ENCODE measurements at places on chromosomes 11 and 22. TPM values are rescaled to one million over a fixed set of nuclear protein-coding genes. Genes with fewer than 3 reads are reported as not detected.

Gene RTN4RL2
- 0.51 TPM for total RNA-seq

Gene YAP1
- total RNA-seq = 0.71 TPM

Gene PAX6
- not detected for total RNA-seq

Gene ZDHHC24
- total RNA-seq = 14.9 TPM

Gene MYBPC3
- total RNA-seq = not detected

Gene OR5D16
- total RNA-seq = not detected

Gene FOLR2
- not detected for total RNA-seq

Gene FAM83F
- total RNA-seq = 0.26 TPM

Gene OR10D3
- not detected for total RNA-seq

Gene MAML2
- total RNA-seq = 24.2 TPM

Gene SSTR3
- total RNA-seq = 8.5 TPM

DNA sequence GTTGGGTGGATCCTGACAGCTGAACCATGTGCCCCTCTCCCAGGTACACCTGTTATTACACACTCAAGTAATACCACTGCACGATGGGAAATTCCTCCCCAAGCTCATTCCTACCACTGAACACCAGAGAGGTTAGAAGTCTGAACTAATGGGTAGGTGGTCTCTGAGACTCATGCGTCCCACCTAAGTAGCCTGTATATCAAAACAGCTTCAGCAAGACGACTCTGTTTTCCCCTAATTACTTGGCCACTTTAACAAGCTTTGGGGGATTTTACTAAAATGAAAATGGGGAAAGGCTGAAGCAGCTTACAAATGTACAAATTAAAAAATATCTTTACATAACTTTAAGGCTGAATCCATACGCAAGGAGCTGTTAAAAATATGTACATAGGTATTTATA lies 29.4 kb downstream of the LGR4 start:
- DNase-seq = no peak

GRCh38 chr11:106624377-106624776 lies 393.9 kb downstream of the GUCY1A2 start:
- DNase-seq = no peak

DNA sequence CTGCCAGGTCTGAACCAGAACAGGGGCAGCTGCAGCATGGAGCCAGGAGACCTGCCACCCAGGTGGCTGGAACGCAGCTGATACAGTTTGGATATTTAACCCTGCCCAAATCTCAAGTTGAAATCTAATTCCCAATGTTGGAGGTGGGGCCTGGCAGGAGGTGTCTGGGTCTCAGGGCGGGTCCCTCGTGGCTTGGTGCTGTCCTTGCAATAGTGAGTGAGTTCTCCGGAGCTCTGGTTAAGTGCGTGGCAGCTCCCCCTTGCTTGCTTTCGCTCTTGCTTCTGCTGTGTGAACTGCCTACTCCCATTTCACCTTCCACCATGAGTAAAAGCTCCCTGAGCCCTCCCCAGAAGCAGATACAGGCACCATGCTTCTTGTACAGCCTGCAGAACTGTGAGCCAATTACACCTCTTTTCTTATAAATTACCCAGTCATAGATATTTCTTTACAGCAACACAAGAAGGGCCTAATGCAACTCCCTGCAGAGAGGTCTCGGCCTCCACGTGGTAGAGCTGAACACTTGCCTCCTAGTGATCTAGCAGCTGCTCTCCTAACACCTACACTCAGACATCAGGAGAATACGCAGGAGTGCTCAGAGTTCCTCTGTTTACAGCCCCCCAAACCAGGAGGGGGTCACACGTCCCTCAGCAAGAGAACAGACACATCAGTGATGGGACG lies 203.7 kb downstream of the CTTN start:
- no peak for DNase-seq

GRCh38 chr22:45212306-45212709 lies 28.4 kb downstream of the KIAA0930 start:
- DNase-seq = no peak

DNA sequence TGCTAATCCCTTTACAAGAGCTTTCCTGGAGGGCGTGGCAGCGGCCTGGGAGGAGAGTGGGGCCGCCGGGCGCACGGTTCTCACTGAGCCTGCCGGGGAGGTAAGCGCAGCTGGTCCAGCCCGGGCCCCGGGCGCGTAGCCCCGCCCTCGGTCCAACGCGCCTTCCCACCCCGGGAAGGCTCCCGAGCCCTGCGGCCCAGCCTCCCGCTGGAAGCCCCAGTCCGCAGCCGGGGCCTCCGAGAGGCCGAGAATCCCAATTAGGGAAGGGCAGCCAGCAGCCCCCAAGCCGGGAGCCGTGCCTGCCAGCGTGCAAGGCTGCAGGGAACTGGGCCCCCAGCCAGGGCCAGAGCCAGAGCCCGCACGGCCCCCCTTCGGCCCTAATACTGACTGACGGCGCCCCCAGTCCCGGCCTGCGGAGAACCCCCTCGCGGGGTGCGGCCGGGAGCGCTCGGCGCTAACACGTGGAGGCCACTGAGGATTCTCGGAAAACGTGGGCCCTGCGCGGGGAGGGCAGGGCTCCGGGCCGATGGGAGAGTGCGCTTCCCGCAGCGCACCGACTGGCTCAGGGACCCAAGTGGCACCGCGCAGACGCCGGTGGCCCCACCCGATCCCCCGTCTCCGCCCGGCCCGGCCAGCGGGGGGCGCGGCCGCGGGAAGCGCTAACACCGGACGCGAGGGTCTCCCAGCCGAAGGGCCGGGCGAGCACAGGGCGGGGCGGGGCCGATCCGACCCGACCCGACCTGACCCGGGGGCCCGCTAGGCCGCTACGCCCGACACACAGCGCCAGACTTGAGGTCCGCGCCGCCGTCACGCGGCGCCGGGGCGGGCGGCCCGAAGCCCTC lies 5.7 kb downstream of the ZFTA start:
- no peak for DNase-seq

GRCh38 chr11:96111308-96111707 lies 187.4 kb upstream of the MTMR2 start:
- no peak for DNase-seq

DNA sequence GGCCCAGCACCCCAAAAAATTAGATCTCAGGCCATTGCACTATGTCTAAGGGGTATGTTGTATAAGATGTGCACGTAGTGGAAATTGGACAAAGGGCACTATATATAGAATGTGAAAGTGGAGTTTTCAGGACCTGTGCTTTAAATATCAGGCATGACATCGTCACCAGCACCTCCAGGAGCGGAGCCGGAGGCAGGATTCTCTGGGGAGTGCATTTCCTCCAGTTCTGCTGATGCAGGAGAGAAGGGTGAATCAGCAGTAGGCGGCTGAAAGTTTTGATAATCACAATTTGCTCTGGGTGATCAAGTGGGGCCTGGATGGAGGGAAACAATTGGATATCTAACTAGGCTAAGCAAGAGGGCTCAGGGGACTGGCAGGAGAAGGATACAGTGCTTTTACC lies 69.1 kb upstream of the NTM start:
- no peak for DNase-seq

DNA sequence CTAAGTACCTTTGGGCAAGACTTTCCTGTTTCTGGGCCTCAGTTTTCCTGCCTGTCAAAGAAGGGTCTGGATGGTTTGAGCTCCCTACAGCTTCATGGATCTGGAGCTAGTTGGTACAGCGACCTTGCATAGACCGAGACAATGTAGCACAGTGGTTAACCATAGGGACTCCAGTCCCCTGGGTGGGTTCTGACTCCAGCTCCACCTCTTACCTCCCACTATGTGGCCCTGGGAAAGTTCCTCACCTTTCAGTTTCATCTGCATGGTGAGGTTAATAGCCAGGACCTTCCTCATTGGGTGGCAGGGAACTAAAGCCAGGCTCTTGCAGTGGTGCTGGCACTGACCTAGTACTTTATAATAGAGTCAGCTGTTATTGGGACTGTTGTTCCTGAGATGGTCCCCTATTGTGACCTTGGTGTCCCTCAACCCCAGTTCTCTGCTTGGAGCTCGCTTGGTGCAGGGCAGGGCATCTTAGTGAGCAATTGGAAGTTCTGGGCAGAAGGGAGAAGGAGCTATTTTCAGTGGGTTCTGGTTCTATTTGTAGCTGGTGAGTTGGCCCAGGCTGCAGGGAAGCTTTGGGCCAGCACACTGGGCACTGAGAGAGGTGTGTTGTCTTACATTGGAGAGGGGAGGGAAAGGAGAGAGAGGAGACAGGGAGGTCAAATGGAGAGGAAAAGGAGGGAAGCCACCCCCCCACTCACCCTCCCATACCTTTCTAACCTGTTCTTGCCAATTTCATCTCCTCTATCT lies 10.7 kb upstream of the MTMR3 start:
- no peak for DNase-seq

DNA sequence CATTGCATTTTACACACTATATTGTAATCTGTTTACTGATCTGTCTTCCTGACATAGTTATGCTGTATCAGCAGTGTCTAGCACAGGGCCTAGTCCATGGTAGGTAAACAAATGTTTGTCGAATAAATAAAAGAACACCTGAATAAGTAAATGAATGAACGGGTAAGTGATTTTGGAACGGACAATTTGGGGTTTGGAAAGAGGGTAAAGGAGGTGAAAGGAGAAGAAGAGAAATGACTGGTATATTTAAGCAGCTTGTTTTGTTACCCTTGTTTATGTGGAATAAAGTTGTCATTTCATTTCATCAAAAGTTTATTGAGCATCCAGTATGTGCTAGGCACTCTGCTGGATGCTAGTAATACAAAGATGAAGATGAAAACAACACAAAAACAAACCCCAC lies at the start of gene HEPN1:
TSS of gene HEPN1 (plus strand) at position 301 of the 400 bp plus-strand sequence.
- DNase-seq = no peak

DNA sequence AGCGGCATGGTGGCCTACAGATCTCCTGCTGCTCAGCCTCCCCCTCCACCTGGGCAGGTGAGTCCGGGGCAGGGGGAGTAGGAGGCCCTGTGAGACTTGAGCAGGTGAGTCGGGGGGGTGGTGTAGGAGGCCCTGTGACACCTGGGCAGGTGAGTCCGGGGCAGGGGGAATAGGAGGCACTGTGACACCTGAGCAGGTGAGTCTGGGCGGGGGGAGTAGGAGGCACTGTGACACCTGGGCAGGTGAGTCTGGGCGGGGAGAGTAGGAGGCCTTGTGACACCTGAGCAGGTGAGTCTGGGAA lies 299.3 kb downstream of the BRD1 start:
- DNase-seq = no peak

DNA sequence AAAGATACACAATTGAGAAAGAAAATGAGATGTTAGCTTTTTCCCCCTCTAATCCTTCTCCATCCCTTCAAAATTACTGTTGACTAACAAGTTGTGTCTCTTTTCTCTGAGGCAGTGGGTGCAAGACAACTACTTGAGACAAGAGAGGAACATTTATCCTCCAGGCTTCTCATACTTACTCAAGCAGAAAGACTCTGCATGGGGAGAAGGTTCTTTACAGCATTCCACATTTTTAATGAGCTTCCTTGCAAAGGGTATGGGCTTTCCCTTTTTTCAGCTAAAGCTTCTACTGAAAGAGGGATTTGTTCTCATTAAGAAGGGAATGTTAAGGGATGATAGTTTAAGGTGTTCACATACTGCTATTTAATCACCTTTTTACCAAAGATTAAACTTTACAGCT lies 47.8 kb downstream of the PAX6 start:
- DNase-seq = no peak

DNA sequence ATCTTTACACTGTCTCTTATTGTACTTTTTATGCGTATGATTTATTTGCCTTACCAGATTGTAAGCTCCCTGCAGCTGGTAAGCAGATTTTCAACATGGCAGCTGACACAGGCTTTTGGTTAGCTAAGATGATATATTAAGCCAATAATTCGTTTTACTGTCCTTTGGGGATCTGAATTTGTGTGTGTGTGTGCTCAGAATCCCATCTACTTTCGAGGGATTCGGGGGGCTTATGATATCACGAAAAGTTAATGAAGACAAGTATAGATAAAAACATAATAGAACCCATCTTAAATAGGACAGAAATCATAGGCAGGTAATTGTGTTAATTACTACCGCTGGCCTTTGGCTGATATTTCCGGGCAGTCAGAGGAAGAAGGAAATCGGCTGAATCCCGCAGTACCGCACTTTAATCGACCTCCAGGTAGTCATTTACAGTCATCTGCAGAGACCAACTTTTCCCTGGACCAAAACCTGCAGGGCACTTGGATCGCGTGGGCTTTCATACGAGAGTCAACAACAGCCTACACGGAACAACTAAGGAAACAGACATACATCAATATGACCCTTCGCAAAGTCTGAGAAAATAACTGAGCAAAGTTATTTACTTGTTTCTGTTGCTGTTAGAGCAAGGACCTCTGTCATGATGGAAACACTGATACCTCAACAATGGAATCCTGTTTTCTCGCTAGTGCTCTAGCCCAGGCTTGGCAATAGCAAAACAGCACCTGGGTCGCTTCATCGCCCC lies 802 bp downstream of the KBTBD3 start:
- peak; percentile 21 for DNase-seq

DNA sequence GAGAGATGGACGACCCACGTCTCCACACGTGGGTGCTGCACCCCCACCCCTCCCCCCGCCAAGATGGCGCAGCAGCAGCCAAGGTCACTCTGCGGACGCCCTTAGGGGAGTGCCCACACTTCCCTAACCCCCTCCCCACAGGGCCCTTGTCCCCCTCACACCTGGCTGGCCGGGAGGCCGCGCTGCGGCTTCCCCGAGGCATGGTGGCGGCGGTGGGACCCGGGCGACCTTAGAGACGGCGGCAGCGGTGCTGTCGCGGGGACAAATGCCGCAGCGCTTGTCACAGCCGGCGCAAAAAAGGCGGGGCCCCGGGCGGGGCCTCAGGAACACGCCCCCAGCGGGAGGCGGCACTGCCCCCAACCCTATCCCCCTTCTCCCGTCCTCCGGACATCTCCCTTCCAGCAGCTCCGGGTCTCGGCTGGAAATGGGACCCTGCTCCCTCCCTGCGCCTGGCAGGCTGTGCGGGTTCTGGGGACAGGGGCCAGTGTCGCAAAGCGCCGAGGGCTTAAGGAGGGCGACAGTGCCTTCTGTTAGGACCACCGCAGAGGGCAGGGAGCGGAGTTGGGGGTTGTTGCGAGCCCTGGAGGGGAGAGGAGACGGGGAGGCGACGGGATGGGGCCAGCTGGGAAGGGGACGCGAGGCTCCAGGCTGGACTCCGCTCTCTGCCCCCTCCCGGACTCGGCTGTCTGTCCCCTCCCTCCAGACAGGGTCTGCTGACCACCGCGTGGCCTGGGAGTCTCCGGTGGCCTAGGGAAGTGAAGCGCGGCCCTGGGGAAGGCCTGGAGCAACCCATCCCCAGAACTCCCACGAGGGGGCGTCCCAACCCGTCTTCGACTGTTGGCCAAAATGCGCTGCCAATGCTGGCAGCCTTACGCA lies at the start of gene CHCHD10:
TSS of gene CHCHD10 (minus strand) at position 300 of the 876 bp plus-strand sequence. CDS start at position 202, 98 bp downstream.
- DNase-seq = peak; percentile 84

- DNase-seq = no peak
Observed at GRCh38 chr11:126494831-126495230, 139.3 kb downstream of the ST3GAL4 start.

DNA sequence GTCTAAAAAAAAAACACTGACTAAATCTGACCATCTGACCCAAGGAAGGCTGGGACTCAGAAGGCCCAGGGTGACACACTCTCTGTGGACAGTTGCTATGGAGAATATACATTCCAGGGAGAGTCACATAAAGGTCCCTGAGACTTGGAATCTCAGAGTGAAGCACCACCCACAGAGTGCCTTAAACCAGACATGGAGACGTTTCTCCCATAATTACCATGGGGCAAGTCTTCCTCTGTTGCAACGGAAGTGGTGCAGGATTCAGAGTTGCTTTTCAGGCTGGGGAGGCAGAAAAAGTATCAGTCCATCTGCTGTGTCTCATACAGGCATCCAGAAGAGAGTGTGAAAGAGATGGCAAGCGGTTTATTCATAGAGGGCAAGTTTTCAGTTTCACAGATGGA lies 58.7 kb upstream of the SLN start:
- DNase-seq = peak; percentile 24
